Stomach (tissue), 19 donors: ENCODE measurements at places on chromosomes 6 and 20. TPM values are rescaled to one million over a fixed set of nuclear protein-coding genes. Genes with fewer than 3 reads are reported as not detected.

CGA gene
- not detected for polyA plus RNA-seq

PNPLA1 gene
- polyA plus RNA-seq, result 2.2 TPM

GABBR1 gene
- 22.0 TPM for polyA plus RNA-seq

TGM3 gene
- 3.4 TPM for polyA plus RNA-seq

CYP21A2 gene
- polyA plus RNA-seq, result 1.3 TPM

SLC17A2 gene
- polyA plus RNA-seq, result not detected

RAB44 gene
- 0.15 TPM for polyA plus RNA-seq

GSTA3 gene
- 2.3 TPM for polyA plus RNA-seq

BFSP1 gene
- not detected for polyA plus RNA-seq

PET117 gene
- 11.5 TPM for polyA plus RNA-seq

RHAG gene
- 0.19 TPM for polyA plus RNA-seq

DUSP22 gene
- polyA plus RNA-seq, result 33.9 TPM
